AML-193 (cell line): ENCODE measurements at places on chromosomes 3 and 15.

- DNase-seq: no peak
Measured at GRCh38 chr15:28993051-28993719, 107.4 kb downstream of the APBA2 start.

DNA sequence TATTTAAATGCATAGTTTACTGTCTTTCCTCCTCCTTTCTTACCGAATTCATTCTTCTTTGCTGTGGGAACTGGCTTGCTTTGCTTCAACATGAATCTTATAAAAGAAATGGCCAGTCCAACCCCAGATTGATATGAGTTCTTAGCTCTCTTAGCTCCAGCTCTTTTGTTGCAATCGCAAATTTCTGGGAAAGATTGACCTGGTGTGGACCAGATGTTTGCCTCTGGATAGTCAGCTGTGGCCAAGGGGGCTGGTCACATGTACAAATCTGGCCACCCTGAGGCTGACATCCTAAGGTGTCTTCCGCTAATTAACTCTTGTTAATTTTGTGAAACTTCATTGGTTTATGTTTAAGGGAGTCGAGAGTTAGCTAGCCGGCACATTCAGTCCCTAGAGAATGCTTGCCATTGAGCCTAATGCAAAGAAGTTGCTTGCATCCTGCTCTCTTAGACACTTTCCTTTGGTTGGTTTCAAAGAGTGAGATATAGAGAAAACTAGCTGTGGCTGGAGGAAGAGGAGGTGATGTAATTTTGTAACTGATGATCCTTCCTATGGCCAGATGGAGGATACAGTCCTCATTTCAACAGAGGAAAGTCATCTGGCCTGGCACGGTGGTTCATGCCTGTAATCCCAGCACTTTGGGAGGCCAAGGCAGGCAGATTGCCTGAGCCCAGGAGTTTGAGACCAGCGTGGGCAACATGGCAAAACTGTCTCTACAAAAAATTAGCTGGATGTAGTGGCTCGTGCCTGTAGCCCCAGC, 162.4 kb downstream of the ADAMTSL3 start:
- no peak for DNase-seq

DNA sequence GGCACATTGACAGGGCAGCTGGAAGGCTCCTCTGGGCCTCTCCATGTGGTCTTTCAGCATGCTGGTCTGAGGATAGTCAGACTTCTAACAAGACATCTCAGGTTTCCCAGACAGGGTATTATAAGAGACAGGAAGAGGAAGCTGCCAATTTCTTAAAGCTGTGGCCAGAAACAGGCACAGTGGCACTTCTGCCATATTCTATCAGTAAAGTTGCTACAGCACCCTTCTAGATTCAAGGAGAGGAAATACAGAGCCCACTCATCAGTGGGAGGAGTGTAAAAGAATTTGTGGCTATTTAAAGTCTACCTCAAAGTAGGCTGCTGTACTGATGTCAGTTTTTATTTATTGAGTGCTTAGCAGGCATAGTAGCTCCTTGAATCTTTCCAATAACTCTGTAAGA, 55.5 kb downstream of the BTD start:
- no peak for DNase-seq

GRCh38 chr3:120168611-120169010, 74.4 kb upstream of the GSK3B start:
- no peak for DNase-seq

GRCh38 chr3:132637590-132637989, 22.0 kb downstream of the ACAD11 start:
- no peak for DNase-seq

GRCh38 chr3:138479438-138479863, 45.0 kb downstream of the ESYT3 start:
- peak; percentile 71 for DNase-seq

- peak; percentile 25 for DNase-seq
Measured at GRCh38 chr3:143595456-143596077, 252.7 kb downstream of the SLC9A9 start.

- DNase-seq: no peak
Measured at GRCh38 chr15:100571592-100572167, 30.3 kb downstream of the LINS1 start.

DNA sequence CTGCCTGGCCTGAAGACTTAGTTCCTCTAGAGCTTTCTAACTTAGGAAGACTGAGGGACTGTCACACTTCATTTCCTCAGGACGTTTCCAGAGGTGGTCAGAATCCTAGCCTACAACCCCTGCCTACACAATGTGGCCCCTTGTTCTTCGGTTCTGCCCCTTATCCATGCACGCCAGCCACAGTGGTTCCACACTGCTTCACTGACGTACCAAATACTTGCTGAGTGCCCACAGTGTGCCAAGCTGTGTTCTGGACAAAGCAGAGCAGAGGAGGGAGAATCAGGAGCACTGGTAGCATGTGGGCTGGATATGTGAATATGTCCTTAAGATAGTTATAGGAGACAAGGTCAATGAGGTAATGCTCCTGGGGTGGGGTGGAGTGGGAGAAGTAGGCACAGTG, 70.5 kb upstream of the SAMMSON start:
- no peak for DNase-seq

GRCh38 chr15:93288728-93289294, 199.8 kb upstream of the RGMA start:
- no peak for DNase-seq

- DNase-seq: no peak
Measured at GRCh38 chr3:29183346-29184087, 97.4 kb upstream of the RBMS3 start.

GRCh38 chr3:43921056-43921648, 230.4 kb downstream of the ABHD5 start:
- DNase-seq: no peak
